ENCODE measurements at places on chromosomes 2 and 18. TPM values are rescaled to one million over a fixed set of nuclear protein-coding genes. Genes with fewer than 3 reads are reported as not detected.
A peak's percentile ranks its signal among the peaks of the same experiment; 100 is the strongest.

- DNase-seq = no peak
Measured at GRCh38 chr18:77093067-77093430, 39.5 kb downstream of the MBP start.

GRCh38 chr18:12074736-12075135 lies 18.9 kb upstream of the ANKRD62 start:
- no peak for DNase-seq

DNA sequence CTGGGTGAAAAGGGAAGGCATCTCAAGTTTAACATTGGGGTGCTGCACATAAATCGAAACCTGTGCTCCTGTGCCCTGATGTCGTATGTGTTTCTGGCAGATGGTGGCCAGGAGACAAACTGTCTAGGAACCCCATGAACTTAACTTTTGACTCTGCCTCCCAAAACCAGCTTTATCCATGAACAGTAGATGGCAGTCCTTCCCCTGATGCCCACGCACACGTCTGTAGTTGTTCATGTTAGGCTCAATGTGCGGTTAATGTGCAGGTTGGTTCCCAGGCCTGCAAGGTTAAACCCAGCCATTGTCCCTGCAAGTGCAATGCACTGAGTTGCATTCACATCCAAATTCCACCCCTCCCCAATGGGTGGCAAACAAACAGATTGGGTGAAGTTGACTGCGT lies 44.1 kb upstream of the SIX3 start:
- DNase-seq = no peak

- peak; percentile 82 for DNase-seq
Measured at GRCh38 chr2:74554820-74555531, 456 bp downstream of the DOK1 start.

The ITPRID2 gene
- total RNA-seq = 75.1 TPM
